RPMI8226 (cell line): ENCODE measurements at places on chromosomes 16 and 17.

- DNase-seq = no peak
Measured at GRCh38 chr16:81755915-81756614, 23.0 kb upstream of the PLCG2 start.

DNA sequence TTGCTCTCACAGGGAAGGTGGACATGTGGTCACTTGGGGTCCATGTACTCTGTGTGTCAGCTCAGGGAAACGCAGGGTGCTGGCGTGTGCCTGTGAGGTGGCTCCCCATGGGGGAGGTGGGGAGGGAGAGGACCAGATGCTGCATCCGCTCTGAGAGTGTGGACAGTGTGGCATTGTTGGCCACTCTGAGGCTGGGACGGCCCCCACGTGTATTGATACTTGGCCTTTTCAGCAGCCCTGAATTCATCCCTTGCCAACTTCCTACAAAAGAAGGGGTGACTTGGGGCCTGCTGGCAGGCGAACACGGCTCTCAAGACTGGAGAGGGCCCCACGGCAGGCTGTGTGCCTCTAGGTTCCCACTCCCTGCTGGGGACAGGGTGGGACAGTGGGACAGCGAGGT is 120.1 kb downstream of the RAB11FIP4 start:
- DNase-seq = no peak

DNA sequence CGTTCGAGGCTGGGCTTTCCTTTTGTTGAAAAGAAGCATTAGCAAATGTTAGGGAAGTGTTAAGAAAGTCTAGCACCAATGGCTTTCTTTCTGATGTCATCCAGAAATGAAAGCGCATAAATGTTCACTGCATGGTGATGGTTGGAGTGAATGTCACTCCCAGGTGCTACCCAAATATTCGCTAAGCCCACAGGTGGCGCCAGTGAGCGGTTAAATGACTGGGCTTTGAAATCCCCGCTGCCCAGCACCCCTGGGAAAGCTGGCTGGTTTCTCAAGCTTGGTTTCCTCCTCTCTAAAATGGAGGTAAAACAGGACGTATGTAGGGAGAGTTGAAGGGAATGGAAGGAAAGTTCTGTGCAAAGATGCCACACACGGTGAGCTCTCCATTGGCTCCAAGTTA is 104.4 kb downstream of the IRX5 start:
- DNase-seq = peak; percentile 68

- no peak for DNase-seq
Measured at GRCh38 chr16:69855592-69855991, 93.5 kb downstream of the WWP2 start.

DNA sequence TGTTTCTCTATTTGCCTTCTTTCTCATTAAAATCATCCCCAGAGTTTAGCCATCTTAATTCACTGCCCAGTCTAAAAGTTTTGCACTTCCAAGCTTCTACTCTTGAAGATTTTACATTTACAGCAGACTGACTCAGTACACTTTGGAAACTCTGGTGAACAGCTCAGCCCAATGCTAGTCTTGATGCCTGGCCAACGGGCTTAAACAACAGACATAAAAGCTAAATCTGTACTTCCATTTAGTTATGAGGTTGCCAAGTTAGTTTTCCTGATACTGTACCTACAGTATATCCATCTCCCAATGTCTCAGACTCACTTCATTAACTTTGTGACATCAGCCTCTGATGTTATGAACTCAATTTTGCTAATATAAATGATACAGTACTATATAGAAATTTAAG is 891.8 kb upstream of the SOX9 start:
- no peak for DNase-seq

GRCh38 chr16:19203374-19203966 is 35.4 kb downstream of the SYT17 start:
- peak; percentile 78 for DNase-seq
